ENCODE measurements at places on chromosomes 1 and 21.

GRCh38 chr1:58576727-58577653 is at the start of gene TACSTD2:
TACSTD2 (minus strand) TSS chr1:58577252; CDS start chr1:58577156, 96 bp downstream.
- DNase-seq, result no peak

- DNase-seq, result no peak
These were observed 20.8 kb downstream of the EPHA8 start for GRCh38 chr1:22584001-22584562.

- no peak for DNase-seq
These were observed 824.6 kb upstream of the TMPRSS15 start for GRCh38 chr21:19228226-19228625.

DNA sequence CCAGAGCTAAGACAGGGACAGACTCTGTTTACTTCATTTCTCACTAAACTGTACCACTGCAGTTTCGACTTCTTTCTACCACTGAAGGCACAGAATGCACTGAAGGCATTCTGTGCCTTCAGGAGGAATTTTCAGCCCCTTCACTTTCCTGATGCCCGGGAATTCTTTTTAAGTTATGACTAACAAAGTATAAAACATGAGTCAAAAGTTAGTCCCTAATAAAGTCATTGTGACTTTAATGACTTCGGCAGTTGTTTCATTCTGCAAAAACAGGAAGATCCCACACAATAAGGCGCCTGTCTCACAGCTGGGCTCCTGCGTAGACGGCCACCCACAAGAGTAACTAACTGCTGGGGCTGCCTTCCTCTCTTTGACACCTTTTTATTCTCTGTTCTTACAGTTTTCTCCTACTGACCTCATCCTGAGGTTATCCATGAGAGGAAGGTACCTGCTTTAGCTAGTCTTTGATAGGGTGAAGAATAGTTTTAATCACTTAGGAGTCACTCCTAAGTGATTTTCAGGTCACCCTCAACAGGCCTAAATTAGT is 183.9 kb upstream of the SGIP1 start:
- DNase-seq, result no peak

GRCh38 chr1:181517181-181517875 is 34.0 kb downstream of the CACNA1E start:
- DNase-seq, result no peak

DNA sequence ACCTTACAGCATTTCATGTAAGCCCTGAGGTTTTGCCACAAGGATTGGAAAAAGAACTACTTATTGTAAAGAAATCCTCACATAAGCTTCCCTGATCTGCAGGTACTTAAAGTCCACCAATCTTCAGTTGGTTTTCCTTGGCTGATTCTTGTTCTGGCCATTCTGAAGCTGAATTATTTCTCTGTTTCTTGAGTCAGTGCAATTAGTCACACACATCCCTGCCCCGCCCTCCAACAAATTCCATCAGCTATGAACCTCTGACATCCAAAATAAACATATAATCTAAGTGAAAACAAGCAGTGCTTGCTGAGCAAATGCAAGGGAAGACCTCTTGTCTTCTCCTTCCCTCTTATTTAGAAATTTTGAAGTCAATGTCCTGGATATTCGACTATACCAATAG is 8.2 kb upstream of the FNDC7 start:
- no peak for DNase-seq

GRCh38 chr1:78830321-78830720 is 176.2 kb downstream of the ADGRL4 start:
- DNase-seq, result no peak

- DNase-seq, result no peak
These were observed 9.3 kb upstream of the SERBP1 start for GRCh38 chr1:67439277-67440029.

GRCh38 chr1:152043870-152044269 is 7.1 kb upstream of the S100A11 start:
- no peak for DNase-seq

GRCh38 chr1:154316704-154317103 is 4.2 kb upstream of the AQP10 start:
- no peak for DNase-seq

DNA sequence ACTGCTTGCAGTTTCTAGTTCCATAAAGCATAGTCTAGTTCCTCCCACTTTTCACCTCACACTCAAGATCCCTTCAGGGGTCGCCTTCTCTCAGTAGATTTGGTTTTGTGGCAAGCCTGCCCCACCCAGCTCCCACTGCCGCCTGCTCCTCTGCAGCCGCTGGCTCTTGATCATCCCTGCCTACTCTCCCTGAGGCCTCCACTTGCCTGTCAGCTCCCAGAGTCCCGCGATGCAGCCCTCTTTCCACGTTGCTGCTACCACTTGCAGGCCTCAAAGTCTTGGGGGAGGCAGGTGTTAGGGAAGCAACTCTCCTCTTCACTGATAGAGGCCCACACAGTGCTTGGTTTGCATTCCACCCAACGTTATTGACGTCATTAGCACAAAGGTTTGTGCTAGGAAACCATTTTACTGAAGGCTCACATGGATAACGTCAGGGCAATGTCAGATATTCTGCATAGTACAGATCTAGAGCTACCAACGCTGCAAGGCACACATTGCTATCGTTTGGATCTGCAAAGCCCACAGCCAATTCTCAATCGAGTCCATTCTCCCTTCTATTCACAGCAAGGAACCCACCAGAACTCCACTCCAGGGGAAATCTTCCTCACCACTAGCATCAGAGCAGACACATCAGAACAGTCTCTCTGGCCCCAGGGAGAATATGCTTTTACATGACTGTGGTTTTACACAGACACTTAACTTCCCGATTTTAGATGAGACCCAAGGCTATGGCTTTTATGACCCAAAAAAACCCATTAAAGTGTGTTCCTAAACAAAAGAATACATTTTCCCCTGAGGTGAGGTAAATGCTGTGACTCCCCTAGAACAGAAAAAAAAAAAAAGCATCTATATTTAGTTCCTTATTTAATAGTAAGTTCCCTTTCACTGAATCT is 519.5 kb upstream of the CAMK1G start:
- DNase-seq, result no peak

DNA sequence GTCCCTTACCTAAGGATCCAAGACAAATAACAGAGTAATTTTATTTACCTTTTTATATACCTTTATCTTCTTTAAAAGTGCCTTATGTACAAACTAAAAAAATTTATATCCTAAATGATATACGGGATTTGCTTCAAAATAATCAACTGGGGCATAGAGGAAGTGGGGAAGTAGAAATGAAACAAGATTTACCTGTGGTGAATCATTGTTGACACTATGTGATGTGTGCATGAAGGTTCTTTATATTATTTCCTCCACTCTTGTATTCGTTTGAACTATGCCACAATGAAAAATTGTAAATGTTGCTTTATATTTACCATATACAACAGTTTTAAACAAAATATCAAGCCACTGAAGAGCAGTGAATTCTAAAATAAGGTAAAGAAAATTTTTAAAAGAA is 13.0 kb downstream of the RGS7 start:
- DNase-seq, result no peak

GRCh38 chr1:210800756-210801155 is 333.2 kb downstream of the KCNH1 start:
- no peak for DNase-seq

GRCh38 chr1:235129774-235130570 is 1.3 kb upstream of the TOMM20 start:
- no peak for DNase-seq

DNA sequence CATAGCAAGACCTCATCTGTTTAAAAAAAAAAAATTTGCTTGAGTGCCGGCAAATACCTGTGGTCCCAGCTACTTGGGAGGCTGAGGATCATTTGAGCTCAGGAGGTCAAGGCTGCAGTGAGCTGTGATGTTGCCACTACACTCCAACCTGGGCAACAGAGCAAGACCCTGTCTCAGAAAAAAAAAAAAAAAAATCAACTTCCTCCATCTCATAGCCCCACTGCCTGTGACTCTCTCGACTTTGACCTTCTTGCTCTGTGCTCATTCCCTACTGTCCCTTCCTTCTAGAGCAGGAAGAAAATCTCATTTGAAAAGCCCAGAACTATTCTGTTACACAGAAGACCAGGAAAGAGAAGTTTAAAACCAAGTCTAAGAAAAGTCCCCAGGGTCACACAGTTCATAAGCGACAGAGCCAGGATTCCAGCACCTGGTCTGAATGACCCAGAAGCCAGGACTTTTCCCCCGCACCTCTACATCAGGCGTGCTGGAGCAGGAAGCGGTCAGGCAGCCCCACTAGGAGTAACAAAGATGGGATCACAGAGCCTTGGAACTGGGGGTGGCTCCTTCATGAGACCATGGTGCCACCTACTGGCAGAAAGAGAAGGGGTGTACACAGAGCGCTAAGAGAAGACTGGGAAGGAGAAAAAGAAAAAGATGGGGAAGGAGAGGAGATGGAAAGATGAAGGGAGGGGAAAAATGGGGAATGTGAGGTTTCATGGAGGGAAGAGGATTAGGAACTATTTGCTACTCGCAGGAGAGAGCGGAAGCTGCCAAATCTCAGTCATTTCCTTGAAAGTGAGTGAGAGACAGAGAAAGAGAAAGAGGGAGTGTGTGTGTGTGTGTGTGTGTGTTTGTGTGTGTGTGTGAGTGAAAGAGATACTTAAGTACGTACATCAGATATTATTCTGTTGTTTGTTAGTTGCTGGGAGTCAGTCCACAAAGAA is 3.1 kb upstream of the P3R3URF start:
- peak; percentile 32 for DNase-seq

GRCh38 chr1:7898962-7899361 is 41.7 kb downstream of the TNFRSF9 start:
- no peak for DNase-seq

DNA sequence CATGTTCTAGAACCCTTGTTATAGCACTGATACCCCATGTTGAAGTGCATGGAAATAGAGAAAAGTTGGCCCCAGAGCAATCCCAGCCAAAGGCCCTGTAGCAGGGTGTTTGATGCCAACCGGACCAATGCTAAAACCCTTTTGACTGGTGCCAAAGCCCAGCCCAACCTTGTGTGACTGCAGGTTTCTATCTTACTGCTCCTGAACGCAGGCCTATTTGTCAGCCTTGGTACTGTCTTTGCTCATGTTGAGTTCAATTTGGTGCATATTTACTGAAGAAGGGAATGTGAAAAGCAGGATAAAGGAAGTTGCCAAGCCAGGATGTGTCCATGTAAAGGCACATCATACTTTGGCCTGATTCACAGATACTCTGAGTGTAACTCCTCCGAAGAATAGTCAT is 51.7 kb upstream of the NFASC start:
- no peak for DNase-seq

DNA sequence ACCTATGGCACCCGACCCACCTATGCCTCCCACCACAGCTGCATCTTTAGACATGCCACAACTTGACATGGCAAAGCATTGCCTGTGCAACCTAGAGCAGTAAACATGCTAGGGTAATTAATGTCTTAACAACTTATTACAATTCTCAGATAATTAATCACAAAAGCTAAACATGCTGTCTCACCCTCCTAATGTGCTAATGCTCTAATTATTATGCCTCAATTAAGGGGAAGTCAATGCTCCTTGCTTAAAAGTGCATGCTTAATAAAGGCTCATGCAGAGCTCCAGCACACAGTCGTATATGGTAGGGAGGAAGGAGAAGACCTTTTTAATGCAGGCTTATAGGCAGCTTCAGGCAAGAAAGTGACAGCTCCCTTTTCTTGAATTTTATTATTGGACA is 396.0 kb downstream of the SEC16B start:
- DNase-seq, result no peak

DNA sequence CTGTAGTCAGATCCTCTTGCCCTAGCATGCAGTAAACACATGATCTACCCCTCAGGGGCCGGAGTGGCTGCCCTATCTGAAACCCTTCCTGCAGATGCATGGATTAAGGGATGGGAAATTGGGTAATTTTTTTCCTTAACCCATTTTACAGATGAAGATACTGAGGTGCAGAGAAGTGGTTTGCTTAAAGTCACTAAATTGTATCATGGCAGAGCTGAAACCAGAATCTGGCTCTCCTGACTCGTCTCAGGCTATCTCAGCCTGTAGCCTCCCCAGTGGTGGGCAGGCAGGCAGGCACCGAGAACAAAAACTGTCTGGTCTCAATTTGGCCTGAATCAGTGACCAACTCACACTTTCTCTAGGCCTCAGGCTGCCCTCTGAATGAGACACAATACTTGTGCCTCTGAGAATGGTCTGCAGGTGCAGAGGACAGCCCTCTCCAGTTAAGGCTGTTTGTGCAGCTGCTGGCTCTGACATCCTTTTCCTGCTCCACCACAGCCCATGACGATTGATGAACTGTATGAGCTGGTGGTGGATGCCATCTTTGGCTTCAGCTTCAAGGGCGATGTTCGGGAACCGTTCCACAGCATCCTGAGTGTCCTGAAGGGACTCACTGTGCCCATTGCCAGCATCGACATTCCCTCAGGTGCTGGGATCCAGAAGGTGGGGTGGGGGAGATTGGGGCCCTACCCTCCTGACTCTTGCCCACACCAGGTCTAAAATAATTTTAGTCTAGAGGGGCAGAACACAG is 1.5 kb downstream of the NAXE start:
- no peak for DNase-seq

- DNase-seq, result no peak
These were observed 878.5 kb downstream of the USP25 start for GRCh38 chr21:16608209-16608830.

DNA sequence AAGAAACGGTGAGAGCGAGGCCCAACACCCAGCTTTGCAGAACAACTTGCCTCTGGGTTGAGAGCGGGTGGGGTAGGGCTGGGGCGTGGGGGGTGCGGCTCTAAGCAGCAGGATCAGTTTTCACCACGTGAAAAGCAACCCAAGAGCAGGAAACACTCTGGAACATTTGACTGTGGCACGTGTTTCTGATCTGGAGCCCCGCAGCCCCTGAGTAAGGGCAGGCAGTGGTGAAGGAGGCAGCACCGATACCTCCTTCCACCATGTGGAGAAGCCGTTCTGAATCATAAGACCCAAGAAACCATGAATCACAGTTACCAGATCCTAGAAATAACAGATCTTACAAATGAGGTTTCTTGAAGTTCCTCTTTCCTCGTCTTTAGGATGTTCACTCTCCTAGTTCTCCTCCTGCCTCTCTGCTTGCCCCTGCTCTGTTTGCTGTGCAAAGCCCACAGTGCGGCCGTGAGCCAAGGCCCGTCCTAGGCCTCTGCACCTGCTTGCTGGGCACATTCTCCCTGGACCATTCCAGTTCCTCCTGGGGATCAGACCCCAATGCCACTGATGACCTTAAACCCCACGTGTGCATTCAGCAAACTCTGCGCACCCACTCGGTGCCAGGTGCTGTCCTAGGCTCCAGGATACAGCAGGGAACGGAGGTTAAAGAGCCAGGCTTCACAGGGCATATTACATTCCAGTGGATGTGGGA is 31.9 kb downstream of the SLC1A7 start:
- no peak for DNase-seq

GRCh38 chr21:33116676-33117075 is 46.7 kb downstream of the OLIG1 start:
- DNase-seq, result no peak

DNA sequence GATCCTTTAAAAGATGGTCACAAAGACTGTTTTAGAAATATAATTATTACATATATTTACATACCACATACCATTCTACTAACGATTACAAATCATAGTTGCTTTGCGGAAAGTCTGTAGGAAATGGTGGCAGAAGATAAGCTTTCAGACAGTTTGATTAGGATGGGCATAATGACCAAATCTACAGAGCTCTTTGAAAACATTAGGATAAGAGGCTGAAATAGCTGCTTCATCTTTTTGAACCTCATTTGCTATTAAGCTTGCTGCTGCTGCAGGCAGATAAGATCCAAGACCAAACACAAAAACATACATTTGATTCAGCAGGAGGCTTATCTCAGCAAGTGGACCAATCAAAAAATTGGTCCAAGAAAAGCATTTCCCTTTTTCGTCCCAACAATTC is 47.1 kb downstream of the DDAH1 start:
- DNase-seq, result no peak

- no peak for DNase-seq
These were observed 466.5 kb downstream of the PCP4 start for GRCh38 chr21:40333731-40334130.

Measured in NK-92 treated with Interleukin-12 subunit alpha and Interleukin-12 subunit beta, amount 100 ng/mL, for 24 hours (cell line).